HCT116 (cell line): ENCODE measurements at places on chromosomes 11 and 22.

DNA sequence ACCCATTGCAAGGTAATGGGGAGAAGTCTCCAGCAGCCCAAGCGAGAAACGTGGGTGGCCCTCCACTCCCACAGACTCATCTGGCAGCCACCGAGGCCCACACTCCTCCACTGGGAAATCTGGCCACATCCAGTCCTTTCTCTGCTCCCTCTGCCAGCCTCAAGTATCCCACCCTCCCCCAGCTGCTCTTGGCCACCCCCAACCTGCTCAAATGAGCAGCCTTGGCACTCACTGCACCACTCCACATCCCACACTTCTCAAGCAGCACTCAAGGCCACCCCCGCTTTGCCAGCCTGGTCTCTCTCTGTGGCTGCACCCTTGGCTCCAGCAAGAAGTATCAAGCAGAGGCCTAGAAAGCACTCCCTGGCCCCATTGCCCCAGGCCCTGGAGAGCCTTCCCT, 28.2 kb downstream of the SLC22A12 start:
- DNase-seq: no peak

DNA sequence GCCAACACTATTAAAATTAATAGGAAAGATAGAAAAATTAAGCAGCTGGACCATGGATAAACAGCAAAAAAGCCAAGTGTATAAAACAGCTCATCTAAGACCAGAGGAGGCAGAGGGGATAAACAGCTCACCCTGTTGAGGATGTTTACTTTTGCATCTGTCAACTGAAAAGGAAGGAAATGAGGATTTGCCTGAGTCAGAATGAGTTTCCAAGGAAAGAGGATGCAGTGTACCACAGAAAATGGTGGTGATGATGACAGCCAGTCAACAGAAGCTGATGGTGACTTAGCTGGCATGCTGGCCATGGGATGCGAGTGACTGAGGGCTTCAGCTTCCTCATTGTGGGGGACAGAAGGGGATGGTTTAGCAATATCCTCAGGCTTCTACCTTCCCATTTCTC, 183.5 kb downstream of the KIRREL3 start:
- DNase-seq: no peak

- DNase-seq: no peak
These were observed 52.4 kb downstream of the TECTA start for GRCh38 chr11:121153472-121153871.

- no peak for DNase-seq
These were observed 13.3 kb upstream of the MICALL1 start for GRCh38 chr22:37892566-37893335.

- no peak for DNase-seq
These were observed 22.0 kb downstream of the ST14 start for GRCh38 chr11:130181295-130182272.

DNA sequence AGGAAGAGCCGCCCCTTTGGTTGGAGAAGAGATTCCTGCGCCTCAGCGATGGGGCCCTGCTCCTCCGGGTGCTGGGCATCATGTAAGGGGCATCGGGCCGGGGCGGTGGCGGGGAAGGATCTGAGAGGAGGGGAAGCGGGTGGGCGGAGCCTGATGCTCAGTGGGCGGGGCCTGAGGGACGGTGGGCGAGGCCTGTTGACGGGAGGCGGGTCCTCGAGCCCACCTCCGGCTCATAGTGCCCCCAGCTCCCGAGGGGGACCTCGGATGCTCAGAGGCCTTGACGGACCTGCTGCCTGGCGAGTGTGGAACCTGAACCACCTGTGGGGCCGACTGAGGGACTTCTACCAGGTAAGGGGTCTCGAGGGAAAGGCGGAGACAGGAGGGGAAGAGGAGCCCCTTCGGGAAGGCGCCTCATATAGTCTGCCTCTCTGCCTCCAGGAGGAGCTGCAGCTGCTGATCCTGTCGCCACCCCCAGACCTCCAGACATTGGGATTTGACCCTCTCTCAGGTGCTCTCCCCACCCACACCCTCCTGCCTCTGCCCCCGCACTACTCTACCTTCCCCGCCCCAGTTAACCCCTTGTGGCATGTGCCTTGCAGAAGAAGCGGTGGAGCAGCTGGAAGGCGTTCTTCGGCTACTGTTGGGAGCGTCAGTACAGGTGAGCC, 799 bp downstream of the CCDC88B start:
- no peak for DNase-seq

DNA sequence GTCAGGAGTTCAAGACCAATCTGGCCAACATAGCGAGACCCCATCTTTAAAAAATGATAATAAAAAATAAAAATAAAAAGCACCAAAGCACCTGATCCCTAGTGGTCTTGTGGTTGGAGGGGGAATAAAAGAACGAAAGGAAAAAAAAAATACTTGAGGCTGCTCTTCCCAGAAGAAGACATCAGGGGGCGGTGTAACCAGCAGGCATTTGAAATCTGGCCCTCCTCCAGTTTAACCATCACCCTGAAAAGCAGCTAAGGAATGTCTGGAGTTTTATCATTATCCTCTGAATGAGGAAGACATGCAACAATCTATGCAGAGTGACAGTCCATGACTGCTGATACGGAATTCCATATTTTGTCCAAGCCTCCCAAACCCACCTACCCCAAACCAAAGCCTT, 5.6 kb upstream of the KCTD17 start:
- DNase-seq: no peak

GRCh38 chr11:121081321-121081720, 19.7 kb upstream of the TECTA start:
- DNase-seq: no peak

- DNase-seq: no peak
These were observed 1.3 kb downstream of the DENND5A start for GRCh38 chr11:9263840-9264315.

DNA sequence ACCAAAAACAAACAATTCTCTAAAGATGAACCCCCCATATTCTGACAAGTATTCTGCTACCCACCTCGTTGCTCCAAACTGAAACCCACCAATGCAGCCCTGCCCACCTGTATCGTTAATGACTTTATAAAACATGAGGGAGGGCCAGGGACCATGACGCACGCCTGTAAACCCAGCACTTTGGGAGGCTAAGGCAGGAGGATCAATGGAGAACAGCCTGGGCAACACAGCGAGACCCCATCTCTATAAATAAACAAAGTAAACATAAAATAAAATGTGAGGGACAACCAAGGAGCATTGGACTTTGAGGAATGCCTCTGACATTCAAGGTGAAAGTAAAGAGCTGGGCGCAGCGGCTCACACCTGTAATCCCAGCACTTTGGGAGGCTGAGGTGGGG, 39.8 kb upstream of the ATXN10 start:
- no peak for DNase-seq

- DNase-seq: no peak
These were observed 5.4 kb upstream of the C11orf87 start for GRCh38 chr11:109416601-109417000.

DNA sequence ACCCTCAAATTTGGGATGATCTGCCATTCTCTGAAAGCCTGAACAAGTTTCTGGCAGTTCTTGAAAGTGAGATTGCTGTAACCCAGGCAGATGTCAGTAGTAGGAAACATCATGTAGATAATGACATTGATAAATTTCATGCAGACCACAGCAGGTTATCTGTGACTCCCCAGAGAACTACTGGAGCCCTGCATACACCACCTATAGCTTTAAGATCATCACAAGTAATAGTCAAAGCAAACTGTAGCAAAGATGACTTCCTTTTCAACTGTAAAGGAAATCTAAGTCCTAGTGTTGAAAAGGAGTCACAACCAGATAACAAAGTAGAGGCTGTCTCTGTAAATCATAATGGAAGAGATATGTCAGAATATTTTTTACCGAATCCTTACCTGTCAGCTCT, 31.0 kb downstream of the DDIAS start:
- no peak for DNase-seq

- no peak for DNase-seq
These were observed 66.1 kb downstream of the FAM76B start for GRCh38 chr11:95723361-95723942.

- DNase-seq: no peak
These were observed 4.4 kb upstream of the MMP1 start for GRCh38 chr11:102802341-102802740.

DNA sequence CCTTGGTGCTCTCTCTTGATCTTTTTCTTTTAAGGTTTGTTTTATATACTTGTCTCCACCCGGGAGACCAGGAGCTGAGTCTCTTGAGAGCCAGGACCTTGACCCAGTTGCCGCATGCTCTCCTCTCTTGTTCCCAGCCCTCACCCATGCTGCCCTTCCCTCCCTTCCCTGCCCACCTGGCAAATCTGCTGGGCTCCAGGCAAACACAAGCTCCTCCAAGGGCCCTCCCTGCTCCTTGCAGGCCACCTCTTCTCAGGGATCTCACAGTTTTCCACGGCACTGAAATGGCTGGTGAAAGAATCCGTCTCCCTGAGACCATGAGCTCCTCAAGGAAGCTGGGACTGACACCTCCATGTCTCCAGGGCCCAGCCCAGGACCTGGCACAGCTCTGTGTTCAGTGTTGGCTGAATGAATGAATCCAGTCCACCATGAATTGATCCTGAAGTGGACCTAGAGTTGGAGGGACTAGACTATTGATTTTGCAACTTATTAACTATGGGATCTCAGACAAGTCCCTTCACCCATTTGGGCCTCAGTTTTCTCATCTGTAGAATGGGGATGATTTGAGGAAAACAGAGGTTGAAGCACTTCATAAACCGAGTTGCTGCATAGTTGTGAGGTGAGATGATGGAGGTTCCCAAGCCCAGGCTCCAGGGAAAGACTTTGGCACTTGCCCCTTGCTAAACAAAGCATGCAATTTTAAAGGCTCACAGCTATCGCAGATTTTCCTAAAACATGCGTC, 25.1 kb upstream of the FBLN1 start:
- no peak for DNase-seq

DNA sequence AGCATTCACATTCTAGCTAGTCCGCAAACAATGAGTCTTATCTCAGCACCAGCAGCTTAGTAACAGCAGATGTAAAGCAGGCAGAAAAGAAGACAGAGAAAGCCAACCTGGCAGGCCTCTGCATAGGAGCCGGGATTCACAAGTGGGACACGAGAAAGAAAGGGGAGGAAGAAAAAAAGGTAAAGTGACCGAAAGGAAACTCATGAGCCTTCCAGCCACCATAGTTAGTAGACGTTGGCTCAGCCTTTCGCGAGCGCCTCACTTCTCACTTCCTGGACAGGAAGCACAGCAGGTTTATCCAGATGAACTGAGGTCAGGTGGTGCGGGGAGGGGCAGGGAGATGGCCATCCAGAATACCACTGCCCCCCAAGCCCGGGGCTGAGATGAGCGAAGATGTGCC, 19.7 kb upstream of the KAT5 start:
- DNase-seq: no peak

- DNase-seq: no peak
These were observed 1065.2 kb downstream of the JRKL start for GRCh38 chr11:97454988-97455387.

DNA sequence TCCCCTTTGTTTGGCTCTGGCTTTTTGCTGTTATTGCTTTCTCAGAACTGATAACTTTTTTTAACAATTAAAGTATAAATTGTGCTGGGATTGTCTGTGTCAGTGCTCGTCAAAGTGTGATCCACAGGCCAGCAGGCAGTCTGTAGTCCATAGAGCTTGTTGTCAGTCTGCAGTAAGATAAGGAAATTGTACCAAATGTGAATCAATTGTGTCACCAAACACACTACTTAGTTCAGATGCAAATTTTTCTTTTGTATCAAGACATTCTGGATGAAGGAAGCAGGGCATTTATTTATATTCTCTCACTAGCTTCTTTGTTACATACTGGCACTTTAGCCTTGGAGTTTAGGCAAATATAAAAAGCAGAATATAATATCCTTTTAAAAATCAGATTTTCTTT, 121.0 kb downstream of the WNT11 start:
- DNase-seq: no peak

- no peak for DNase-seq
These were observed 83.7 kb downstream of the TRIM29 start for GRCh38 chr11:120054016-120054752.

DNA sequence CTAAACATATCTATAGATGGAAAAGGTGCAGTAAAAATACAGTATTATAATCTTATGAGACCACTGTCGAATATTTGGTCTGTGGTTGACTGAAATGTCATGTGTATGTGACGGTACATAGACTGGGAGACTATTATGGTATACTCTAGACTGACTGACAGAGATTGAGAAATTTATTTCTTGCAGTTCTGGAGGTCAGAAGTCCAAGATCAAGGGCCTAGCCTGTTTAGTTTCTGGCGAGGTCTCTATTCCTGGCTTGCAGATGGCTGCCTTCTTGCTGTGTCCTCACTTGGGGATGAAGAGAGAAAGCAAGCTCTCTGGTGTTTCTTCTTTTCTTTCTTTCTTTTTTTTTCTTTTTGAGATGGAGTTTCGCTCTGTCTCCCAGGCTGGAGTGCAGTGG, 7.3 kb upstream of the OSBP2 start:
- DNase-seq: no peak

DNA sequence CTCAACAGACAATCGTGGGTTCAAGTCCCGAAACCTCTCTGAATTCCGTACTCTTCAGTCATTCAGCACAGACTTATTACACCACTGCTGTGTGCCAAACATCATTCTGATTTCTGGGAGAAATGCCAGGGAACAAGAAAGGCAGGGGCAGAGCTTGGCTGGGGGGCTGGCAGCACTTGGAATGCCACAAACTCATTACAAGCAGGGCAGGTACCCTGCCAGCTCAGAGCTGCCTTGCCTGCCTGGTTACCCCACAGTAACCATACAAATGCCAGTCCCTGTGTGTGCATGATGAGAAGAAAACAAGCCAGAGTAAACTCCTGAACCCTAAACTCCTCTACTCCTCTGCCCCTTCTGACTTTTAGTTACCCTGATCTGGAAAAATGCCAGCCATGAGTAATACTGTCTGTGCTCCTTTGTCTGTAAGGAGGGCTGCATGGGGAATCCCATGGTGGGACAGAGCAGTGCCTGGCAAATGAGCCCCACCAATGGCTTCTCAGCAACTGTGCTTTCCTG, 6.9 kb upstream of the RAD9A start:
- DNase-seq: no peak

DNA sequence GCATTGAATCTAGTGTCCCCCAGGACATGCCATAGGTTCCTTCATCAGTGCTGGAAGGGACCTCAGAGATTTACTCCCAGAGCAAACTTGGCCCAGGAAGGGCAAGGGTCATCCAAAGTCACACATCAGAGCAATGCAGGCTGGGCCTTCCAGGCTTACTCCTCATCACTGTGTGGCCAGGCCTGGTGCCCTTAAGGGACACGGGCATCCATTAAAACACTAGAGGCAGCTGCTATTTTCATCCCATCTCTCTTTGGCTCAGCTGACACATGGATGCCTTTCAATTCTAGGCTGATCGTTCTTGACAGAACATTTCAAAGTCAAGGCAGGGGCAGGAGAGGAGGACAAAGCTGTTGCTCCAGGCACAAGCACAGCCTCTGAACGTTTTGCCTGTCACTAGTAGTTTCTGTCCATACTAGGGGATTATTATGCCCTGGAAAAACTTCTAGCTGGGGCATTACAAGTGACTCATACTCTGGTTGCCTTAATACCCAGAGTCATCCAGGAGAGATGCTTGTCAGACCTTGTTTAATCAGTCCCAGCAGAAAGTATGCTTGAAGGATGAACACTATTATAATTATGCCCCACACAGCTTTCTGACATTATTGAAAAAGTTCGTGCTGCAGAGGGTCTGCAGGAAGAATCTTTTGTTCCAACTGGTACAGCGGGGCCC, 240.3 kb downstream of the TENM4 start:
- DNase-seq: no peak
